ENCODE measurements at places on chromosomes 11 and 22.

DNA sequence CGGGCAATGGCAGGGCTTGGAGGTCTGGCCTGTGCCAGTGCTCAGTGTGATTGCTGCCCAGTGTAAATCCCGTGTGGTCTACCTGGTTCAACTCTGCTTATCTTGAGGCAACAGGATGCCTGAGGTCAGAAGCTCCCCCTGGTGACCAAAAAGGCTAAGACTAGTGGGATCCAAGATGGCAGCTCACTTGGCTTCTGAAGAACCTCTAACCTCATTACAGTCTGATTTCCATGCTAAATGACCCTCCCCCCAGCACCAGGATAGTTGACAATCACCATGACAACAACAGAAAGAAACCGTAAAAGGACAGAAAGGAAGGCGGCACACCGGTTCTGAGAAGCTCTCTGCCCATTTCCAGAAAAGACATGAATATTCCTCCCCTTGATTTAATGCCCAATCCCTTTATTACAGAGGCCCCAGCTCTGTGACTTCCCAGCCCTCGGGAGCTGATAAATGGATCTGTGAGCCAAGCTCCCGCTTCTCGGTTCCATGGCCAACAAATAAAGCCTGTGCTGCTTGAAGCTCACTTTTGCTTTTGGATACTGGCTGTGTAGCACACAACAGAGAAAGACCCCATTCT lies 398.4 kb downstream of the CTTN start:
- no peak for DNase-seq

GRCh38 chr22:46754826-46755225 lies 7.6 kb upstream of the TBC1D22A start:
- no peak for DNase-seq

GRCh38 chr11:64241241-64241490 lies 271 bp downstream of the FKBP2 start:
- DNase-seq: peak; percentile 100

GRCh38 chr22:27799015-27799826 lies 2.3 kb downstream of the MN1 start:
- peak; percentile 40 for DNase-seq

DNA sequence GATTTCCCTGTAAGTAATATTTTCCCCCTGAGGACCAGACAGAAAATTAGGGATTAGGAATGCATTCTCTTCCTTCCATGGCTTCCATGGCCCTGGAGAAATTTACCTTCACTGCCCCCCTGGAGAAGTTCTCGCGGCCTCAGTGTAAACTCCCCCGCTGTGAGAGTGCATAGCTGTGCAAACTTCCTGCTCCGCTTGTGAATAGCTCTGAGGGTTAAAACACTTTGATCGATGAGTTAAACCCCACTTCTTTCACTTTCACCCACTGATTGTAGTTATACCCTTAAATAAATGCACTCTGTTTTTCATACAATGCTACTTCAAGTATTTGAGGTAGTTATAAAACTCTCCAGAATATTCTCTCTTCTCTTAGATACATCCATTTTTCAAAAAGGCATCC lies 190.8 kb downstream of the DSCAML1 start:
- no peak for DNase-seq

DNA sequence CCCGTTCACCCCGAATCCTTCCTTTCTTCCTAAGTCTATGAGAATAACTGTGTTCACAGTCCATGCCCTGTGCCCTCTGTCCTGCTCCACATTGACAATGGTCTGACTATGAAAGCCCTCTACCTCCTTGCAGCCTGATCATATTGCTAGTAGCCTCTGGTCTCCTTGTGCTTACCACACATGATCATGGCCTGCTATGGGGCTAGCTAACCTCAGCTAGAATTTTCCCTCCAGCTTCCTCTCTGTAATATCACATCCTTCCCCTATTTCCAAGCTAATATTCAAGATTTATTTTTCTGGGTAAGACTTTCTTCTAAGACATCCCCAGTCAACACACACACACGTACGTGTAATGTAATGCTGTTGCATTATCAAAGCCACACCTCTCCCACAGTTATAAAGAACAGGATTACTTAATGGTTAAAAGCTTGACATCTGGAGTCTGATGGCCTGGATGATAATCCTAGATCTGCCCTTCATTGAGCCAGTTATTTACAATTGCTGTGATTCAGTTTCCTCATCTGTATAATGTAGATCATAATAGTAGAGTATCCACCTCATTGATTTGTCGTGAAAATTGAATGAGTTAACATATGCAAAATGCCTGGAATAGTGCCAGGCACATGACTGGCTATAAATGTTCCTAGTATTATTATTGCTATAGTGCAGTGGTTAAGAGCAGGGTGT lies 214.4 kb upstream of the BLID start:
- no peak for DNase-seq

DNA sequence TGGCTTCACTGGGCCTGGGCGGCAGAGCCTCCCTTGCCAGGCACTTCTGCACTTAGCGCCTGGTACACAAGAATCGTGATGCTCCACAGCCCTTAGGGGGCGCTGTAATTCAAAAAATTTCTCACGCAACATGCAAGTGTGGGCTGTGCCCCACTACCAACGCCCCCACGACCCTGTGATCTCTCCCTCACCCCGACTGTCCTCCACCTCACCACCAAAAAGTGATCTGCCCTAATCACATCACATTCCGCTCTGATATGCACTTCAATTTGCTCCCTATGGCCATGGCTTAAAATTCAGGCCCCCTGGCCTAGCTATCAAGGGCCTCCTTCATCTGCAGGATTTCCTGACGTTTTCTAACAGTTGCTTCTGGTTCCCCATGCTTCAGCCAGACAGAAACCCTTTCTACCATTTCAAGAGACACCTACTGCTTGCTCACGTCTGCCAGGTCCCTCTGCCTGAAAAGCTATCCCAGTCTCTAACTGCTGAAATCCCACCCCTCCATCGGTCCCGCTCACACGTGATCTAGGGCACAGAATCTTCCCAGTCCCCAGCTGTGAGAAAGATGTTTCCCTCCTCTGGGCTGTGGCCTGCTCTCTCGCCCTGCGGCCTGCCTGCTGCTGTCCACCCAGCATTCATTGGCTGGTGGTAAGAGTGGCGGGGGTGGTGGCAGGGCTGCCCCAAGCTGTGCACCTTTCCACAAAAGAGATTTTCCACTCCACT lies 27.9 kb upstream of the LRRC32 start:
- peak; percentile 56 for DNase-seq

GRCh38 chr22:42621505-42622002 lies 6.9 kb upstream of the POLDIP3 start:
- peak; percentile 63 for DNase-seq

GRCh38 chr22:41047801-41048211 lies 44.6 kb upstream of the EP300 start:
- no peak for DNase-seq

GRCh38 chr11:6298605-6299004 lies 21.7 kb downstream of the CAVIN3 start:
- DNase-seq: no peak

DNA sequence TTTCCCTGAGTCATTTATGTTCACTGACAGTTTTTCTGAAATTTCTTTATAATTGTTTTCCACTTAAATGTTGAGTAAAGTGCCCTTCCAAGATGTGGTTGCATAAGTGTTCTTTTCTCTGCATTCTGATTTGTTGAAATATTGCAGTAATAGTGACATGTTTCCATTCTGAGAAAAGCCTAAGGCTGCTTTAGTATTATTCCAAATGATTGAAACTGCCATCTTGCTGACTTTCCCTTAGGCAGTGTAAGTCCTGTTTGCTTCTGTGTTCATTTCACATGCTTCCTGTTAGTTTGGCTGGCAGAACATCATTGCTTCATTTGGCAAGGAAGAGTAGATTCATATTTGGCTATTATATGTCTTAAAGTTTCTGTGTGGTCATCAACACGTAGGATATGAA lies 146.5 kb downstream of the ELP4 start:
- DNase-seq: no peak

- DNase-seq: no peak
These were observed 104.5 kb upstream of the GRAMD1B start for GRCh38 chr11:123325533-123325932.

- DNase-seq: no peak
These were observed 330.6 kb upstream of the RAG2 start for GRCh38 chr11:36928621-36929020.

DNA sequence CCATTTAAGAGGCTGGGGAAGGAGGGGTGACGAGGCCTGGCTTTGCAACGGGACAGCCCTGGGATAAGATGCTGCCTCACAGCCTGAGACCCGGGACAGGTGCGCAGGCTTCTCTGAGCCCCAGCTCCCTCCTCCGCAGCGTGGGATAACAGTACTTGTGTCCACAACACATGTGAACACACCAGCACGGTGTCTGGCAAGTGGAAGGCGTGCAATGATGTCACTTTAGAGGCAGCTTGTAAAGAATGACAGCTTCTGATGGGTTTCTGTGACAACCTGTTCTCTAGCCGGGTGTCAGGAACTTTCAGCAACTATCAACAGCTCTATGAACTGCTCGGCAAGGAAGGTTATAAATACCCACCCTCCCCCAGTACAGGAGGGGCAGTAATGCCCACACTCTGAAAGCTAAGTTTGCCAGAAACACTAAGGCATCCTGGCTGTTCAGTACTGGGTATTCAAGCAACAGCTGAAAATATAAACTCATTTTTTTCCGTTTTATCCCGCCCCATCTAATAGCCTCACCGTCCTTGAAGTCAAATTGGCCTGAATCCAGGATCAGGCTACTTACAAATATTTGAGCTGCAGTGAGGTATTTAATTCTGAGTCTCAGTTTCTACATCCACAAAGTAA lies 59.7 kb downstream of the MYH9 start:
- peak; percentile 75 for DNase-seq

DNA sequence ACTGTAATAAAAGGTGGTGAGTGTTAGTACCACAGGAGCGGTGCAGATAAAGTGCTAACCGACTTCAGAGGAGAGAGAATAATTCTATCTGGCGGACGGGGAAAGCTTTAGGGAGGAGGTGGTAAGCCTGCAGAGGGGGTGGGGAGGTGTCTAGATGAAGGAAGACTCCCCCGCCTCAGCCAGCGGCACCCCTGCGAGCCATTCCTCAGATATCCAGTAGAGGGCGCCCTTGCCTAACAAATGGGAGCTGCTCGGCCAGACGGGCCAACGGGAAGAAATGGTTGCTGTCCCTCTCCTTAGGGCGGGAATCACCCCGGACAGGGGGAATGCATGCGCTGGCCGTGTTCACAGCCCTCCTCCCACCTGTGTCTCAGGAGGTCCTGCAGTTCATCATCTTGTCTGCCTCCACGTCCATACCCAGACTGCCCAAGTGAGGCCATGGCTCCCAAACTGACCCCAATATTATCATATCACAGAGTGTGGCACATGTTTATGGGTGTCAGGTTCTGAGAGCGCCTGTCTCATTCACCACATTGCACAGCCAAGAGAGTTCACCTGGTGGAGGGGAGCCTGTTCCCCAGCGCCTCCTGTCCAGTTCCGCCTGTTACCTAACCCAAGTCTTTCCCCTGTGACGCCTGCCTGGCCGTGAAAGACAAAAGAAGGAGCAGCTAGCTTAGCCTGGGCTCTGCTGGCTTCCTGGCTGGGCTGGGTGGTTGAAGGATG lies 85.5 kb downstream of the ST3GAL4 start:
- DNase-seq: peak; percentile 79

- no peak for DNase-seq
These were observed 42.4 kb downstream of the PITPNB start for GRCh38 chr22:27876684-27877083.

GRCh38 chr11:107928767-107929507 lies 689 bp downstream of the RAB39A start:
- peak; percentile 38 for DNase-seq

Measured in umbilical cord (tissue), 2 donors.